ENCODE measurements at places on chromosomes 2 and 18.

- no peak for DNase-seq
Measured at GRCh38 chr2:25479761-25480160, 138.0 kb upstream of the DNMT3A start.

DNA sequence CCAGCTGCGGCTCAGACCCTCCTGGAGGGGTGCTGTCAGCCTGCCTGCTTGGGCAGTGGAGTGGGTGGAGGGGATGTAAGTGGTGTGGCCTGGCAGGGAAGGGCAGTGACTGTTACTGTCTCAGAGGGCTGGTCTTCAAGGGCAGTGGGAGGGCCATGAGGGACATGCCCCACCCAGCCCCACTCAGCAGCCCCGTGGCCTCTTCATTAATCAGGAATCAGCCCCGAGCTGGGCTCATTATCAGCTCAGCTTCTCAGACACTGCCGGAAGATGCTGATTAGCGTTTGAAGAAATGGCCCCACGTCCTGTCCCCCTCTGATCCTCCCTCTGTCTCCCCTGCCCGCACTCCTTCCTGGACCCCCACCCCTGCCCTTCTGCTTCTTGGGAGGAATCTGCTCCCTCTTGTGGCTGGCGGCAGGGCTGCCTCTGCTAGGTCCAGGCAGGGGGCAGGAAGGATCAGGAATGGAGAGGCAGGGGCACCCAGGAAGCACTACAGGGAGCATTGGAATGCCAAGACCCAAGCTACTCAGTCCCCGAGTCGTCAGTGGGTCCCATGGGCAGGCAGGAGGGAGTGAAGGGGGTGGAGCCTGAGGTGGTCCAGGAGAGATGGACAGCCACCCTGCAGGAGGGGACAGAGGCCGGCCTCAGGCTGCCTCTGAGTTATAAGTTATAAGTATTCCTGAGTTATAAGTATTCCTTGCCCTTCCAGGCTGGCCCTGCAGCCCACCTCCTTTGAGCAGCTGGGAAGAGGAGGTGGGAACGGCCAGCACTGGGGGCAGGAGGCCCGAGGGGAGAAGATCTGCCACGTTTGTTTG, 7.0 kb downstream of the ASIC4 start:
- DNase-seq: no peak

DNA sequence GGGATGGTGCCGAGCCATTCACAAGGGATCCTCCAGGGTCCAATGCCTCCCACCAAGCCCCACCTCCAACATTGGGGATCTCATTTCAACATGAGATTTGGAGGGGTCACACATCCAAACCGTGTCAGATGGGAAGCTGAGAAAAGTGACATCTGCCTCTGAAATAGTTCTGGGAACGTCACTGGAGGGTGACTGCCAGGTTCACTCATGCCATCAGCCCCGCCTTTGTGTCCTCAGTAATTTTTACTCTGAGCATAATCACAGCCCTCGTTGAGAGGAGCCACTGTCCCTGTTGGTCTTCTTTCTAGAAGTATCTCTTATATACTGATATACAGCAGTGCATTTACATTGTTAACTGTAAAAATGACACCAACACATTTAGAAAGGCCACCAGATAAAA, 67.4 kb downstream of the KLHL29 start:
- DNase-seq: no peak

DNA sequence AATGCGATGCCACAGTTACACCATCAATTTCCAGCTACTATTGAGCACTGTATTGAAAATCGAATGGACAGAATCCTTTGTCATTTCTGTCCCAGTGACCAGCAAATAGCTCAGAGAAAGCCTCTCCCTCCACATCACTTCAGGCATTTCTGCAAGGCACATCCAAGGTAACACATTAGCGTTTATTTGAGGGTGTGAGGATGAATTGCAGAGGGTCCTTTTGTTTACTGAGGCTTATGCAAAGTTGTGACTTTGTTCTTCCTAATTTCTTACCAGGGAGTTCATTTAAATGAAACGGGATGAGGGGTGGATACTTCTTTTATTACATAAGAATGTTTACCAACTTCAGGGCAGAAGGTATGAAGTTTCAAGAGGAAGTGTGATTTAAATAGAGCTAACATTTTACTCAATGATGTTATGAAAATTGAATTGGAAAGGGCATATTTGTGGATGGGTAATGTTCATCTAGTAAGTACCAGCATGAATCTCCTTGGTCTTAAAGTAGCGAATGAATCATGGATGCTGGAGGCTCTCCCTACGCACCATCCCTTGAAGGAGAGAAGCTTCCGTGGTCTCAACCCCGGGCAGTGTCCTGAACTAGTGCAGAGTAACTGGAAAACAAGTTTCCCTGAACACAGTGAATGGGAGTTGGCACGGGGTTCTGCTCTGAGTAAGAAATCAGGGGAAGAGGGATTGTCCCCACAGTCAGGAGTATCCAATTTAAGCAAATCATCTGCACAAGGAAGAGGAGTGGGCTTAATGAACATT, 756.5 kb downstream of the GALR1 start:
- no peak for DNase-seq

DNA sequence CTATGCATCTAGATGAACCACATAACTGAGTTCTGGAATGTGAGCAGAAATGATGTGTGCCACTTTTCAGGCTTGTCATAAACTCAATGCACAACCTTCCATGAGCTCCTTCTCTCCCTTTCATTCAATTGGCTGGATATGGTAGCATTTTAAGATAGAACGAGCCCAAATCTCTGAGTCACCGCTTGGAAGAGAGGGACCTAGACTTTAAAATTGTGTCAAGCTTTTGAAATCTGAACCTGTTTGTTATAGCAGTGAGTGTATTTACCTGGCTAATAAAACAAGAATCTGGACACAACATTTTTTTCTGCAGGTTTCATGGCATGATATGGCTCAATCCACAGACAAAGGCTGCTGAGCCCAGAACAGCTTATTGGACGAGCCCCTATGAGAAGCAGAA, 297.8 kb upstream of the SPRED2 start:
- no peak for DNase-seq

DNA sequence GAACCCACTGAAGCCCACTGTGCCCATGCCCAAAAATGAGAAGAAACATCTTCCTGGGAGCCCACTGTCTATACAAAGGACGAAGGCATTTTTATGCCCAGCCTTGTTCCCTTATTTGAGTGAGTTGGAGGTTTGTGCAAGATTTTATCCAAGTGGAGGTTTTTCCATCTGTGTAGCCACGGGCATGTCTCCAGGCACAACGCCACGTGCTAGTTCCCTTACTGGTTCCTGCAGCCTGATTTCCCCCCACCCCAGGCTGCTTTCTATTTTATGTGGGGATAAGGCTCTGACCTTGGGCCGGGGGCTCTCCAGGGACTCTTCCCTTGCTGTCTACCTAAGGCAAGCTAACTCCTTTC, 22.2 kb upstream of the TXNL4A start:
- no peak for DNase-seq

DNA sequence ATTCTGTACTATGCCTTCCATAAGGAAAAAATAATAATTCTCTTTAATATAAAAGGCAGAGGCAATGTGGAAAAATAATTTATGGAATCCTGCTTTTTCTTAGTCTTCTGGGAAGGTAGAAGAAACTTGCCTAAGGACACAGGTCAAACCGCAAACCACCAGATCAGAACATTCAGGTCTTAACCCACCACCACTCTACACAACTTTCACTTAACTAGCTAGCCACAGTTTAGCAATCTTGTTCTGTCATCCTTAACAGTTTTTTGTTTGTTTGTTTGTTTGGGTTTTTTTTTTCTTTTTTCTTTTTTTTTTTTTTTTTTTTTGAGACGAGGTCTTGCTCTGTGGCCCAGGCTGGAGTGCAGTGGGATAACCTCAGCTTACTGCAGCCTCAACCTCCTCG, 70.6 kb downstream of the ACVR1 start:
- no peak for DNase-seq

DNA sequence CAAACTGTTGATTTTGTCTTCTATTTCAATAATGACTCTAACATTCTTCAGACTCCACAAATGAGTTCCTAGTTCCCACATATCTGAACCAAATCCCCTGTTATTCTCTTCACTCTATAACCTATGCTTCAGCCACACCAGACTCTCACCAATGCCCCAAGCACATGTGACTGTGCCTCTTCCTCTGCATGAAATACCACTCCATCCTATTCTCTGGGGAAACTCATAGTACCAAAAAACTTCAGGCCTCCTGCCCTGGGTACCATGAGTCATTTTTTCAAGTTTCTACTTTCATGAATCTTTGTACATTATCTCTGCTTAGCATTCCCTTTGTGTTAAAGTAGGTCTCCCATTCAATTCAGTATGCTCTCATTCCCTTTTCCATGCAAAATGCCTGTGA, 353.2 kb downstream of the ZEB2 start:
- no peak for DNase-seq

GRCh38 chr2:38599706-38600105, 3.0 kb downstream of the HNRNPLL start:
- no peak for DNase-seq

DNA sequence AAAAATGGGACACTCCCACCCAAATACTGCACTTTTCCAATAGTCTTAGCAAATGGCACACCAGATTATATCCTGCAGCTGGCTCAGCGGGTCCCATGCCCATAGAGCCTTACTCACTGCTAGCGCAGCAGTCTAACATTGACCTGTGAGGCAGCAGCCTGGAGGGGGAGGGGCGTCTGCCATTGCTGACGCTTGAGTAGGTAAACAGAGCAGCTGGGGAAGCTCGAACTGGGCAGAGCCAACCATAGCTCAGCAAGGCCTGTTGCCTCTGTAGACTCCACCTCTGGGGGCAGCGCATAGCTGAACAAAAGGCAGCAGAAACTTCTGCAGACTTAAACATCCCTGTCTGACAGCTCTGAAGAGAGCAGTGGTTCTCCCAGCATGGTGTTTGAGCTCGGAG, 110.4 kb downstream of the CTIF start:
- no peak for DNase-seq

Data from MV-4-11 (cell line).